NCI-H1694 treated with DMSO at 0.1 percent for 48 hours (cell line): ENCODE measurements at places on chromosomes 5 and 9.

DNA sequence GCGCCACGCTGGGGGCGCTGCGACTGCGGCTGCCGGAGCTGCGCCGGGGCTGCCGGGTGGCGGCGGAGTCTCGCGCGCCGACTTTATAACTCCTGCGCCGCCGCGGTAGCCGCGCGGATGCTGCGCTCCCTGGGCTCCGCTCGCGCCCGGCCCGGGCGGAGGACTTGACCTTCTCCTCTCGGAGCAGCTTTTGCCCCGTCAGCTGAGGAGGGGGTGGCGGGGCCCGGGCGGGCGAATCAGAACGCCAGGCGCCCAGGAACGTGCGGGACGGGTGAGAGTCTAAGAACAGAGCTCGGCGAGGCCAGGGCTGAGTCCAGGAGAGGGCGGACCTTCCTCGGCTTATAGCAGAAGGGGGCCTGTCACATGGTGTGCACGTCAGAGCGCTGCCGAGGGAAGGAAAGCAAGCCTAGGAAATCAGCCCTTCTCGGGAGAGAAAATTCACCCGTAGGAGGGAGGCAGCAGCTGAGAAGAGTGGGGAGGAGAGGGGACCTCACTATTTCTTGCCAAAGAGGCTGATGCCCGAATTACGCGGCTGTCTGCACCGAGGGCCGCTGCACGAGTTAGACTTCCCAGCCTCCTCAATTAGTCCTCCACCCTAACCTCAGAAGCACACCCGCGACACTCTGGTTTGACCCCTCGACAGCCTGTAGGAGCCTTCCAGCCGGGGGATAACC is at the start of gene FOXD1:
TSS of gene FOXD1 (minus strand) at position 315 of the 674 bp plus-strand sequence. CDS start 415 bp downstream, outside the sequence.
- DNase-seq = peak; percentile 78

GRCh38 chr9:86731511-86732063 is 215.7 kb downstream of the GAS1 start:
- DNase-seq = no peak

DNA sequence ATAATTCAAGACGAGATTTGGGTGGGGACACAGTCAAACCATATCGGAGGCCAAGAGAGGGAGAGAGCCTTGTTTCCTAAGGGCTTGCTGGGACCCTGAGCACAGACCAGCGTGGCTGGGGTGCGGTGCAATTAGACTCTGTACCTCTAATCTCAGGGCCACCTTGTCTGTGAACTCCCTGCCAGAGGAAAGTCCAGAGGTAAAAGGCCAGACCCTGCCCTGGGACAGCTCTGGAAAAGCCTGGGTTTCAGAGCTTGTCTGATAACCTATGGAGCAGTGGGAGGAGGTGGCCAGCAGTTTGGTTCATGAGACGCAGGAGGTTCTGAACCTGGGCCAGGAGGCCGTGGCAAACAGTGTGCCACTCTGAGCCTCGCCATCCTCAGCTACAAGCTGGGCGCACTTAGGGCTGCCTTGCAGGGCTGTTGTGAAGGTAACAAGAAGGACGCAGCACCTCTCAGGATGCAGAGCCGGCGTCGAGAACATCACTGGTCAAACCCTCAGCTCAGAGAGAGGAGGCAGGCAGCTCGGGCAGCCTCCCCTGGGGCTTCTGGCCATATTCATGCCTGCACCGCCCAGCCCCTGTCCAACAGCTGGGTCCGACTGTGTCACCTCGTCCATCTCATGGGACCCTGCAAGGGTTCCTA is 4.8 kb upstream of the DOLPP1 start:
- no peak for DNase-seq

DNA sequence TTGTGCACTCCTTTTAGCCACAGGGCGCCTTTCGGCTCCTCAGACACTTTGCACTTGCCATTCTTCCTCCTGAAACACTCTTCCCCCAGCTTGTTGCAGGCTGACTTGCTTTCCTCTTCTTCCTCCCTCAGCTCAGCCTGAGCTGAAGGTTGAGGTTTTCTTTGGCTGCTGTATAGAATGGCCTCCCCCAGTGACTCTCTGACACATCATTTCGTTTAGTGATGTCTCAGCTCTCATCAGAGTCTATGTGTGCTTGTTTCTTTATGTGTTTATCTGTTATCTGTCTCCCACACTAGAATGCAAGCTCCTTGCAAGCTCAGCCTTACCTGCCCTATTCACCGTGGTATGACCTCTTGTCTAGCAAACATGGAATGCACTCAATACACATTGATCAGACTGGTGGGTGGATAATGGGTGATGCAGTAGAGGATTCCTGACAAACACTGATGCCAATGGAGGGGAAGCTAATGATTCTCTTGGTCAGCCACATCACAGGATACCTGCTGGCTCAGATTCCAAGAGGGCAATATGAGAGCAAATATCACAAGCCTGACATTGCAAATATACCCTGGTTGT is 112.9 kb upstream of the STC2 start:
- DNase-seq = no peak

- no peak for DNase-seq
Measured at GRCh38 chr9:114450833-114451706, 54.2 kb downstream of the WHRN start.

- no peak for DNase-seq
Measured at GRCh38 chr5:134969166-134969565, 1.5 kb downstream of the CATSPER3 start.

GRCh38 chr5:146060221-146060585 is 45.2 kb downstream of the PLAC8L1 start:
- DNase-seq = no peak

DNA sequence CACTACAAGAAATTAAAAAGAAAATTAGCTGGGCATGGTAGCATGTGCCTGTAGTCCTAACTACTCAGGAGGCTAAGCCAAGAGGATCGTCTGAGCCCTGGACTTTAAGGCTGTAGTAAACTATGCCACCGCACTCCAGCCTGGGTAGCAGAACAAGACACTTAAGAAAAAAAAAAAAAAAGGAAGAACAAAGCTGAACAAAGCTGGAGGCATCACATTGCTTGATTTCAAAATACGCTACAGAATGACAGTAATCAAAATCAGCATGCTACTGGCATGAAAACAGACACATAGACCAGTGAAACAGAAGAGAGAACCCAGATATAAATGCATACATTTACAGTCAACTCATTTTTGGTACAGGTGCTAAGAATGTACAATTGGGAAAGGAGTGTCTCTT is 14.5 kb upstream of the OTULIN start:
- DNase-seq = no peak

- DNase-seq = no peak
Measured at GRCh38 chr5:109701252-109701651, 11.5 kb downstream of the MAN2A1 start.

GRCh38 chr9:91193658-91194391 is 167.9 kb downstream of the AUH start:
- no peak for DNase-seq

GRCh38 chr9:37931592-37931991 is 27.7 kb upstream of the SLC25A51 start:
- no peak for DNase-seq

DNA sequence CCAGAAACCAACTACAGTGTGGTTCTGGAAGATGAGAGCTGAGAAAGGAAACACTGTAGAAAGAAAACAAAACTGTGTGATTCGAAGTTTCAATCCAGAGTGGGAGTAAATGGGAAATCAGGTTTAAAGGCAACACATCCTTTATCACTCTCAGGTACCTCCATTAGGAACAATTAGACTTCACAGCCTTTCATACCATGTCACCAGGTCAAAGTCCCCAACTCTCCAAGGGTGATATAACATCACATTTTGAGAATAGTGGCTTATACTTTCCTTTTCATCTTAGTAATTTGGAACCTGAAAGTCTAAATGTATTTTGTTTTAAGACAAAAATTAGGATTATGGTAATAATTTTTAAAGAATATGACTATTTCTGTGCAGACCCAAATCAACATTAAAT is 194.9 kb upstream of the WWC1 start:
- DNase-seq = no peak

- no peak for DNase-seq
Measured at GRCh38 chr9:134748591-134748990, 107.0 kb downstream of the COL5A1 start.

- DNase-seq = no peak
Measured at GRCh38 chr9:134707731-134708671, 66.4 kb downstream of the COL5A1 start.

GRCh38 chr9:114339130-114339908 is 9.7 kb downstream of the ORM2 start:
- no peak for DNase-seq

- DNase-seq = no peak
Measured at GRCh38 chr5:90569084-90569483, 10.5 kb downstream of the ADGRV1 start.

GRCh38 chr5:58746321-58746720 is 163.4 kb downstream of the RAB3C start:
- peak; percentile 10 for DNase-seq

DNA sequence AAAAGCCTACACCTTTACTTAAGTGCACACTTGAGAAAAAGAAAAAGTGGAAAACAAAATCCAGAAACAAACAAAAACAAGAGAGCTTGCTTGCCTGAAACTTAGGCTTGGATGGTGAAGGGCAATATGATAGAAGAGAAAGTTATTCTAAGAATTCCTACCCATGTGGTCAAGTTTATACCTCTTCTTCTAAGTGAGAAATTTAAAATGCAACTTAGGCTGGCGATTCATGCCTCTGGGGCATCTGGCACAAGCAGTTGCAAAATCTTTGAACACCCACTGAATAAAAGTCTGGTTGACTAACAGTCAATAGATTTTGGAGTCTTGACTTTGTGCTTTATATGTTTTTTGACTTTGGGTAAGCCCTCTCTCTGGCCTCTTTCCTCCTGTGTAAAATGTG is 239.6 kb downstream of the KDM4C start:
- DNase-seq = no peak

- no peak for DNase-seq
Measured at GRCh38 chr9:72937545-72937944, 15.3 kb downstream of the ALDH1A1 start.
